ENCODE measurements at places on chromosomes 4 and X. TPM values are rescaled to one million over a fixed set of nuclear protein-coding genes. Genes with fewer than 3 reads are reported as not detected.
A peak's percentile ranks its signal among the peaks of the same experiment; 100 is the strongest.

The KIF4A gene
- polyA plus RNA-seq: not detected

The MAGEB1 gene
- not detected for polyA plus RNA-seq

The SLC26A1 gene
- 0.72 TPM for polyA plus RNA-seq

The BTK gene
- 0.14 TPM for polyA plus RNA-seq

The RASL11B gene
- 0.35 TPM for polyA plus RNA-seq

The ARX gene
- not detected for polyA plus RNA-seq

The AR gene
- not detected for polyA plus RNA-seq

The IGFBP7 gene
- polyA plus RNA-seq: not detected

The TLR10 gene
- 0.30 TPM for polyA plus RNA-seq

The CNKSR2 gene
- polyA plus RNA-seq: 6.0 TPM

The TREX2 gene
- polyA plus RNA-seq: 0.32 TPM

The MAGEA1 gene
- polyA plus RNA-seq: not detected

The SAGE1 gene
- not detected for polyA plus RNA-seq

DNA sequence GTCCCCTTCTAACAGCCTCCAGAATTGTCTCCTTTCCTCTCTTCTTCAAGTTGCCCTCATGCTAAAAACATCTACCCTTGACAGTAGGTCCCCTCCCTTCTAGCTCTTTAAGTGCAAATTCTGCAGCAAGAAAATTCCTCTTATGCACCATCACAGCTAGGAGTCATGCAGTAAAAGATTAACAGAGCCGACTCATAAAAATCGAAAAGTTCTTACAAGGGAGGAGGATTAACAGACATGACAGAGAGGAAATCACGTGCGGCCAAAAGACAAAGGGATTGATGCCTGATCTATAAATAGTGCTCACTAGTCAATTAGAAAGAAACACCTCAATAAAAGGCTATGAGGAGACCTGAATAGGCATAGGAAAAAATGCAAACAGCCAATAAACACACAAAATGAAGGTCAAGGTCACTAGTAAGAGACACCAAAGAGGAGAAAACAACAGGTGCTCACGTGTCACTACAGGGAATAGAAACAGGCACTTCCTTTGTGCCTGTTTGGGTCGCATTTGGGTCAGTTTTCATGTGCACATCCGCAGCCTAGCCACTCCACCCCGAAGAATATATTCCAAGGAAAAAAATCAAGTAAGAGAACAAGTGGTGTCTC is 3.4 kb downstream of the RNF212 start:
- DNase-seq: no peak

- no peak for DNase-seq
Measured at GRCh38 chr4:140875746-140876452, 119.7 kb upstream of the TBC1D9 start.

DNA sequence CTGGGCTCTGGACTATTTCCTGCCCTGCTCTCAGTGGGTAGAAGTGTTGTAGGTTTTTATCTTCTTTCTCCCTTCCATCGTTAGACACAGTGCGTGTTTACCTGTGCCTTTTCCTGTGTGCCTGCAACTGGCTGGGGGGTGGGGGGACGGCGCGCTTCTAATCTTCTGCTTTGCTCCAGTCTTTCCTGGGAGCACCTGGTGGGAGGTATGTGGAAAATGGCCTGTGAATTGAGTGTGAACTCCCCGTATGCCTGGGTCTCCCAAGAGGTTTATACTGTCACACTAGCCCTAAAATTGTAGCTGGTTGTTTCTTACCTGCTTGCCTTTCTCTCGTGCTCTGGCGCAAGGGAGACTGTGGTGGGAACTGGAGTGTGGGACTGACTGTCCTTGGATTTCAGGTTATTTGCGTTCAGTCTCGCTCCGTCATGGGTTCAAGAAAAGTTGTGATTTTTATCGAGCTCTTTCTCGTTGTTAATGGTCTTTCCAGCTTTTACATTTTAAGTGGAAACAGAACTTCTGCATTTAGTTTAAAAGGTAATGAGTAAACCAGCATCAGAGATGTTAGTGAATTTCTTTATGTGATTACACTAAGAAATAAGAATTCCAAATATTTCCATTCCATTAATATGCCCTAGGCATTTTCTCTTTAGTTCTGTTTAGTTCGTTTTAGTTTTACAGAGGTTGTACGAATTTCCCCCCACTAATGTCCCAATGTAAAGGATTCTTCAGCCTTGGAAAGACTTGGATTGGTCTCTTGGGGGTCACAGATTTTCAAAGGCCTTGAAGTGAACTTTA is 15.3 kb downstream of the MRPL1 start:
- DNase-seq: no peak

GRCh38 chr4:140046016-140046415 is 108.0 kb downstream of the MAML3 start:
- DNase-seq: no peak

- DNase-seq: no peak
Measured at GRCh38 chrX:136271300-136271699, 20.1 kb upstream of the MAP7D3 start.

DNA sequence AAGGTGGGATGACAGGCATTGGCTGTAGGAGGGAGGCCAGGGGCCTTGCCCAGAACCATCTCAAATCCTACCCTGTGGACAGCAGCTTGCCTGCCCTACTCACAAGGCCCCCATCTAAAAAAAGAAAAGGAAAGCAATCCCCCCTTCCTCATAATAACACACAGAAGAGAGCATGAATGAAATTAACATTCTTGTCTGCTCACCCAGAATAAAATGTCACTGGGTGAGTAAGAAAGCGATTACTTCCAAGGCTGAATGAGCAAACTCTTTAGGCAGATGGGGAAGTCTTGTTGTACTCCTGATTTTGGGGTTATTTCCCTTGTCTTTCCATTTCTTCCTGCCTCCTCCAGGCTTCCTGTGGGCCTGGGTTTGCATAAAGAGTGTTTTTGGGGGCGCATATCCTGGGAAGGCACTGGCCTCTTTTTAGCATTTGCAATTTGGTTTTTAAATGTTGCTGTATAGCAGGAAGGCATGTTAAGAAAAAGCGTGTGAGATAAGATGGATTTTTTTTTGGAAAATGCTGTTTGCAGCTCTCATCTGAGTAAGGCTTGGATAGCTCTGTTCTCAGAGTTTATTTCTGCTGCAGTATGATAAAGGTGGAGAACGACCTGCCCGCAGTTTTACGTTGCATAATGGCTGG is 248.3 kb upstream of the GATB start:
- DNase-seq: no peak

GRCh38 chr4:69689599-69689998 is 36.6 kb upstream of the UGT2A1 start:
- no peak for DNase-seq

DNA sequence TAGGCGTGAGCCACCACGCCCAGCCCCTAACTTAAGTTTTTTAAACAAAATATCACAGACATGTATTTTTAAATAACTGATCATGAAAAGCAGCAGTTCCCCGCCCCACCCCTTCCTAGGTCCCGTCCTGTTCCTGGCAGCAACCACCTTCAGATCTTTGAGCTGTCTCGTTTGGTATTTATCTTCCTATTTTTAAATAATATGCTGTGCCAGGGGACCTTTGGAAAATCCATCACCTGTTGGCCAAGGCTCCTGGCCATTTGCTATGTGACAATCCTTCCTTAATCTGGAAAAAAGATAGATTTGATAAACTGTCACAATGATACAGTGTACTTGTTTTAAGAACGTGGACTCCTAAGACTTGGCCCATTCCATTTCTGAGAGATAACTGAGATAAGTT is 10.7 kb downstream of the GATB start:
- DNase-seq: no peak

GRCh38 chrX:10288373-10288975 is 131.7 kb downstream of the CLCN4 start:
- no peak for DNase-seq

GRCh38 chrX:22147214-22147613 is 115.1 kb downstream of the PHEX start:
- no peak for DNase-seq

DNA sequence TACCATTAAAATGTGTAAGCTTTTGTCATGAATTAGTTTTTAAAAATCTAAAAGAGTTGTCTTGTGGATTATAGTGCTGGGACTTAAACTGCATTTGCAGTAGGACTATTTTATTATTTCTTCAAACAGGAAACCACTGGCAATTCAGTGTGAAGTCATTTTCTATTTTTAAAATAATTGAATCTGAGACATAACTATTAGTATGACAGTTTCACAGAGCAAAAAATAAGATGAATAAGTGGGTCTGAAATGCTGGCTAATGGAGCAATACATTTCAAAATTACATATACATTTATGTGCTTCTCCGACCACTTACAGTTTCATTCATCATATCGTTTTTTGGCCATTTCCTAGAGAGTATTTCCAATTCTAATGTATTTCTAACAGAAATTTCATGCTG is 75.3 kb upstream of the RAPGEF2 start:
- no peak for DNase-seq

- no peak for DNase-seq
Measured at GRCh38 chr4:2305766-2306501, 44.0 kb upstream of the MXD4 start.

- no peak for DNase-seq
Measured at GRCh38 chr4:81106150-81106549, 75.6 kb downstream of the BMP3 start.

- DNase-seq: peak; percentile 36
Measured at GRCh38 chrX:129360175-129360574, 163.1 kb downstream of the SMARCA1 start.

DNA sequence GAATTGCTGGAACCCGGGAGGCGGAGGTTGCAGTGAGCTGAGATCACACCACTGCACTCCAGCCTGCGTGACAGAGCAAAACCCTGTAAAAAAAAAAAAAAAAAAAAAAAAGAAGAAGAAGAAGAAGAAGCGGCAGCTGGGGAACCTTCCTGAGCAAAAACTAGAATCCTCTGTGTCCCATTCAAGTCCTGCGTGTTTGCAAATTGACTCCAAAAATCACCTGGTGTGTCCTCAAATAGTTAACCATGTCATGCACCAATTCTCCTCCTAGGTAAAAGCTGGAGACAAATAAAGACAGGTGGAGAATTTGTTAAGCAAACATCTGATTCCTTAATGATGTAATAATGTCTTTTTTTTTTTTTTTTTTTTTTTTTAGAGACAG is 31.9 kb upstream of the ASMTL start:
- DNase-seq: no peak

GRCh38 chr4:3745886-3746656 is 20.1 kb upstream of the ADRA2C start:
- no peak for DNase-seq

DNA sequence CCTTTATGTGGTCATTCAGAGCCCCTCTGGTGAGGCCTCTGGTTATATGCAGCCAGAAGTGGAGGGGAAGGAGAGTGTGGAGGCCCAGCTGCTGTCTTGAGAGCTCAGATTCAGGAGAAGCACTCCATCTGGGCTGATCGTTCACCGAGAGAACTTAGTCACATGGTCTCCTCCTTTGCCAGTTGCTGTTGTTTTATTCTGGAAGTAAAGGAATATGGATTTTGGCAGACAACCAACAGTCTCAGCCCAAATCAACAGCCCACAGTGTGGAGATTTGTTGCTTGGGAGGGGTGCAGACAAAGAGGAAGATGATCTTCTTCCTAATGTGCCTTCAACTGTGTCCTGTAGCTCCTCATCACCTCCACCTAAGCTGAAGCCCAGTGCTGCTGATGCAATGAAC is 355.4 kb downstream of the ANK2 start:
- no peak for DNase-seq

- peak; percentile 29 for DNase-seq
Measured at GRCh38 chr4:142846108-142846728, at the start of gene INPP4B. Gene INPP4B (minus strand): TSS chr4:142846301.

DNA sequence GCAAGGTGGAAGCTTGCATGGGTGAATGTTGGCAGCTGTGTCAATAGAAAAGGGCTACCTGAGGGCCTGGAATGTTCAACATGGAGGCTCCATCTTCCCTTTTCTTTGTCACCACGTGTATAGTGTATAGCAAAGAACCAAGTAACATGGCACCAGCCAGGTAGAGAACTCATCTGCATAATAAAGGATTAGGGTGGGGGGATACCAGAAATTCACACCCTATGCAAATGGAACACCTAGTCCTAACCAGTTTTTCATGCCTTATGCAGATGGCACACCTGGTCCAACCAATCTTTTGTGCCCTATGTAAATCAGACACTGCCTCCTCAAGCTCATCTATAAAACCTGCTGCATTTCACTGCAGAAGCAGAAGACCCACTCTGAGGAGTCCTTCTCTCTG is 169.6 kb upstream of the GLRA2 start:
- no peak for DNase-seq

- no peak for DNase-seq
Measured at GRCh38 chr4:9904976-9905587, 116.2 kb downstream of the SLC2A9 start.

- no peak for DNase-seq
Measured at GRCh38 chr4:172018358-172018757, 205.2 kb downstream of the GALNTL6 start.

GRCh38 chrX:37745354-37745753 is 34.5 kb upstream of the CYBB start:
- peak; percentile 67 for DNase-seq

- no peak for DNase-seq
Measured at GRCh38 chr4:94507281-94507680, 55.5 kb downstream of the PDLIM5 start.

DNA sequence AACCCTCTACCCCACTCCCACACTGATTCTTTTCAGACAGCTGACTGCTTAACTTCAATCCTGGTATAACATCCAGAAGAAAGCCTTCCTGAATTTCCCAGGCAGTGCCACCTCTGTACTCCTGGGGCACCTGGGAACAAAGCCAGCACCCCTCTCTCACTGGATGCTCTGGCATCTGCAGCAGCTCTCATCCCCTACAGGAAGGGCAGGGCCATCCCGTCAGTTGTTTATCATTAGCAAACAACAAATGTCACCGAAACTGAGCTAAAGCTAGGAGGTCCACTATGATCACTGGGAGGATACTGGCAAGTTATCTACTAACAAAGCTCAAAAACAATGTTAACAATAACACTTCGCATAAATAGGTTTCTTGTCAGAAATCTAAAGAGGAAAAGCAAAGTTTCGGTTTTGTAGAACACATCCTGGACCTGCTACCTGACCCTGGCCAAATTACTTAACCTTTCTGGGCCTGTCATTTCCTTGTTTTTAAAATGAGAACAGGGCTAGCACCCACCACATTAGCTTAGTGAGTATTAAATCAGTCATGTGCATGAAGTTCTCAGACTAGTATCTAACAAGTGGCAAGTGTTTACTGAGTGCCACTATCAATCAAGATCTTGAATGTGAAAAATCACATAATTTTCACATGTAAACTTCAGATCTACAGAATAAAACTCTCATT is 86.6 kb downstream of the NR3C2 start:
- DNase-seq: no peak

DNA sequence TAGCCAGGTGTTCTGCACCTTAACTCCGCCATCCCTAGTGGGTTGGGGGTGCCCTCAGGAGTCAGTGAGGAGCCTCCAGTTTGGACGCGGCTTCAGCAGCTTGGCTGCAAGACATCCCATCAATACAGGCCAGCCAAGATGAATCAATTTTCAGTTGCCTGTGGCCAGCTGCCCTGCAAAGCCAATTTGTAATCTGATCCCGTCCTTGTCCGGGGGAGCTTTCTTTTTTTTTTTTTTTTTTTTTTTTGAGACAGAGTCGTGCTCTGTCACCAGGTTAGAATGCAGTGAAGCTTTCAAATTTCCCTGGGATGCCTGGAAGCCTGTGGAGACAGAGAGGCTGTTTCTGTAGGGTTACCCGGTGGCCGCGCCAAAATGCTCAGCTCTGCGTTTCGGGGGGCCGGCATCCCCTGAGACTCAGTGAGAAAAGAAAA is 192.5 kb downstream of the ASMT start:
- DNase-seq: no peak

Data from naive thymus-derived CD8-positive, alpha-beta T cell (primary cell).